ENCODE measurements at places on chromosomes 2 and 18. TPM values are rescaled to one million over a fixed set of nuclear protein-coding genes. Genes with fewer than 3 reads are reported as not detected.

Gene CASP8
- total RNA-seq, result 10.4 TPM

Gene SCN9A
- total RNA-seq, result 2.9 TPM

Gene CYS1
- total RNA-seq, result 0.16 TPM

Gene CRYGD
- not detected for total RNA-seq

Gene POTEE
- total RNA-seq, result not detected

Gene DSG4
- not detected for total RNA-seq

Gene SERPINE2
- 26.9 TPM for total RNA-seq

Gene LIMS4
- 29.9 TPM for total RNA-seq

Gene GAL3ST2
- 0.47 TPM for total RNA-seq

Gene DCC
- not detected for total RNA-seq

Gene ATRAID
- 203 TPM for total RNA-seq

Gene ZNF512
- 35.7 TPM for total RNA-seq

Gene HOXD3
- not detected for total RNA-seq

Gene DTNA
- total RNA-seq, result 74.3 TPM

Gene CD207
- 0.26 TPM for total RNA-seq

Gene ERBB4
- 0.16 TPM for total RNA-seq

Gene LOXL3
- 3.4 TPM for total RNA-seq

Gene MAP3K19
- total RNA-seq, result not detected

Gene TET3
- total RNA-seq, result 6.4 TPM

Gene MZT2A
- 35.5 TPM for total RNA-seq

Gene CPO
- not detected for total RNA-seq

Gene MYOM1
- 120 TPM for total RNA-seq

Gene FSIP2
- total RNA-seq, result under 0.01 TPM

Gene GKN2
- total RNA-seq, result not detected

Gene PTPN4
- 24.8 TPM for total RNA-seq

Gene G6PC2
- not detected for total RNA-seq

Gene LAMA1
- total RNA-seq, result 0.62 TPM

Gene SIGLEC15
- total RNA-seq, result not detected

Gene DNER
- 0.05 TPM for total RNA-seq

Gene TEKT4
- not detected for total RNA-seq

Gene TANC1
- 20.1 TPM for total RNA-seq

Gene AKAIN1
- total RNA-seq, result not detected

Gene SULT1C4
- total RNA-seq, result not detected

Gene RIT2
- total RNA-seq, result not detected

Gene TRMT61B
- 13.1 TPM for total RNA-seq

Gene RAD51AP2
- total RNA-seq, result 0.37 TPM

Gene HOXD13
- not detected for total RNA-seq

Gene NEU2
- total RNA-seq, result not detected

Gene LCT
- total RNA-seq, result 0.16 TPM

Gene ABCG5
- total RNA-seq, result not detected

Gene FKBP1B
- total RNA-seq, result 2.4 TPM

Gene SLC39A10
- total RNA-seq, result 28.9 TPM

Gene WNT10A
- total RNA-seq, result 63.4 TPM

Gene FBXO15
- total RNA-seq, result 0.91 TPM

Gene DHRS9
- not detected for total RNA-seq

Gene RFTN2
- 6.2 TPM for total RNA-seq

Gene TMEM178A
- 2.0 TPM for total RNA-seq

Gene NOSTRIN
- not detected for total RNA-seq

Measured in myocyte (in vitro differentiated cells).